Activated naive CD4-positive, alpha-beta T cell (primary cell): ENCODE measurements at places on chromosomes 11 and 22.
A peak's percentile ranks its signal among the peaks of the same experiment; 100 is the strongest.

- no peak for DNase-seq
Observed at GRCh38 chr11:126090452-126090851, 27.8 kb upstream of the CDON start.

GRCh38 chr22:43745783-43746356 lies 66.2 kb downstream of the EFCAB6 start:
- no peak for DNase-seq

DNA sequence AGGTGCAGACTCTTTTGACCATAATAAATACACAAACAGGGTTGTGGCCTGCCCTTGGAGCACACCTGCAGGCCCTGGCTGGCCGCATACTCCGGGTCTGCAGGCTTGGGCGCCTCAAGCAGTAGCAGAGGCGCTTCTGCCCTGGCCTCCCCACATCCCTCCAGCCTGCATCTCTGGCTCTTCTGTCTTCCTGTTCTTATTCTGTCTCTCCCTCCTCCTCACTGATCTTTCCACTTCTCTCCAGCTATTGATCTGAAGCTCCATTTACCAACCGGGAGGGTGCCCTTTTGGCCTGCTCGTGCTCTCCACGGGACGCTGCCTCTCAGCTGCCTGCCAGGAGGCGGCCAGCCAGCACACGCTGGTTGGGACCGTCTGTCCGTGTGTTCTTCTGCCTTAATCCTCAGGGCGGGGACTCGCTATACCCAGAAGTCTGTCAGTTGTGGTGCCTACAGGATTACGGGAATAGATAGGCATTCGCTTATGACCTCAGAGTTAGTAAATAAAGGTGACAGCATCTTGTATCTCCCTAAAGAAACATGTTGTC lies 5.2 kb downstream of the UPB1 start:
- no peak for DNase-seq

DNA sequence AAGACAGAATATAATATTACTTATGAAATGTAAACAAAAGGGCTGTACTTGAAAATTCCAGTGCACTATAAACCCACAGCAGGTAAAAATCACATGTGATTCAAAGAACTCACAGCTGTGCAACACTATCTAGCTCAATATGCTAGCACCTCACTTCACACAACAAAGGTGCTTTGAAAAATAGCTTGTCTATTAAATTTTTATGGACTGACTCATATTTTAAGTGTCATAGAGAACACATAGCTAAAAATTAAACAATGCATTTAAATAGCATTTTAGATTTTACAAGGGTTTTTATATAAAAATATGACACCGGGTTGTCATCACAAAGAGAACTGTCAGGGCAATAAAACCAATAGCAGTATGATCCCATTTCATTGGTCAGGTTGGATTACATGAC lies 1390.5 kb upstream of the TENM4 start:
- DNase-seq, result no peak

- DNase-seq, result no peak
Observed at GRCh38 chr22:42966497-42966896, 48.5 kb downstream of the PACSIN2 start.

DNA sequence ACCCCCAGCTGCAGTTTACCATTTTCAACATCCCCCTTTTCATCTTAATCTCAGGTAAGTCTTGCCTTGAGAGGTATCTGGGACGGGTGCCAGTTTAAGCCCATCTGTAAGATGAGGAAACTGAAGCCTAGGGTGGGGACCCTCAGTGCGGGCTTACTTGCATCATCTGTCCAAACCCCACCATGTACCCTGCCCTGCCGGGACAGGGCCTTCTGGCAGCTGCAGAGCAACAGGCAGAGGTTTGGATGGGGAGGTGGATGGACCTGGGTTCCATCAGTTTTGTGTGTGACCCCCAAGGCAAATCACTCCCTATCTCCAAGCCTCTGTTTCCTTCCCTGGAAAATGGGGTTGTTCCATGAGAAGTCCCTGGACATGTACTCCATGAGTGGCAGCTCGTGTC lies 67.5 kb downstream of the MN1 start:
- no peak for DNase-seq

GRCh38 chr11:33953289-33953688 lies 61.4 kb upstream of the LMO2 start:
- DNase-seq, result no peak

DNA sequence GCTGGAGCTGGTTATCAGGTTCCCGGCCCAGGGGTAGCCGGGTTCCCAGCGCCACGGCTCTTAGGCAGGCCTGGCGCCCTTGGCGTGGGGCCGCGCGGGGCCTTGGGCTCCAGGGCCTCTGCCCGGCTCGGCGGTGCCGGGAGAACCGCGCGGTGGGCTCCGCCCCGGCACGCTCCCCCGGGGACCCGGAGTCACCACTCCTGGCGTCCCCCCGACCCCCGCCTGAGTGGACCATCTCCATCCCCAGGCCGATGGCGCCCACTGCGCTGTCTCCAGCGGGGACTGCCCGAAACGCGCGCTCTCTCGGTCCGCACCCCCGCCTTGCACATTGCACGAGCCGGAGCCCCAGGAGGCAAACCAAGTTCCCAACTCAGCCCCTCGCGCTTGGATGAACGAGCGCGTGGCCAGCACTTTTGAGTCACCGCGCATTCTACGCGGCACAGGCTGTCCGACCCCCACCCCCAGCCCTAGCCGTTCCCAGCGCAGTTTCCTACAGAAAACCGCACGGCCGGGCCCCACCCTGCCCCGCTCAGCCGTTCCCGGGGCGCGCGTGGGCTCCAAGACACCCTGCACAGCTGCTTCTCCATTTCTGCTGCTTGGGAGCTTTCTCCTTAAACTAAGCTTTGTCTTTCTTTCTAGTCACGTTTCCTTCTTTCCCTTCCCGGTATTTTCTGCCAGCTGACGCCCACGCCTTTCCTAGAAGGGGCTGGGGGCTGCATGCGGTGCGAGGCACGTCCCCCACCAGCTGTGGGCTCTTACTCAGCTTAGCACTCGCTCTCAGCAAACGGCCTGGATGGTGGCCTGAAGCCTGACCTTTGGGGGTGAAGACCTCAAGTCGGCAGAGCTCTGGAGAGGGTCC lies 650 bp upstream of the CHID1 start:
- DNase-seq, result peak; percentile 17

- DNase-seq, result no peak
Observed at GRCh38 chr11:81420668-81421250, 1312.9 kb downstream of the FAM181B start.
